ENCODE measurements at places on chromosomes 1 and 21.

GRCh38 chr1:8665833-8666232 is 151.6 kb downstream of the RERE start:
- DNase-seq = no peak

- DNase-seq = no peak
Measured at GRCh38 chr1:192167011-192167410, 8.7 kb downstream of the RGS18 start.

DNA sequence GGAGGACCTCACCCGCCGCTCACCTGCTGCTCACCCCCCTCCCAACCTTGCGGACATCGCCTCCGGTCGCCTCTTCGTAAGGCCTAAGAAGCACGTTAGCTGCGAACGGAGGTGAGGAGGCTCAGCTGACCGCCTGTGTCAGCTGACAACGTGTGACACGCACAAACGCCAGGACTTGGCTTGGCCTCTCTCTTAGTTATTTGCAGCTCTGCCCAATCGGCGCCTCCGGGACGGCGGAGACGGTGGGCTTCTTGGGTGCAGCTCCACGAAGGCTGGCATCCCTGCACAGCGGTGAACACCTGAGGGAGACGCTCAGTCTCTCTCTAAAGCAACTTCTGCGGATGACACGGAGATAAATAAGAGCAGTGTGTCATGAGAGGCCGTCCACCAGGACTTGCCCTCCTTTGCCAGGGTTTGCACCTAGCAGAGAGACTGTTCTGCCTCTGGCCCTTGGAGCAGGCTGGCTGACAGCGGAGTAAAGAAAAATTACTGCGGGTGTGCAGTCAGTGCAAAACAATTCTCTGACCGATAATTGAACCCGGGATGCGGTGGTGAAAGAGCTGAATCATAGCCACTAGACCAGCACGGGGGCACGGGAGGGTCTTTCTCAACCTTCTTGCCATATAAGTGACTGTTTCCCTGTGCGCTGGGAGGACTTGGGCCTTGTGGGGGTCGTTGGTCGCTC is 318.9 kb downstream of the FAM72C start:
- no peak for DNase-seq

DNA sequence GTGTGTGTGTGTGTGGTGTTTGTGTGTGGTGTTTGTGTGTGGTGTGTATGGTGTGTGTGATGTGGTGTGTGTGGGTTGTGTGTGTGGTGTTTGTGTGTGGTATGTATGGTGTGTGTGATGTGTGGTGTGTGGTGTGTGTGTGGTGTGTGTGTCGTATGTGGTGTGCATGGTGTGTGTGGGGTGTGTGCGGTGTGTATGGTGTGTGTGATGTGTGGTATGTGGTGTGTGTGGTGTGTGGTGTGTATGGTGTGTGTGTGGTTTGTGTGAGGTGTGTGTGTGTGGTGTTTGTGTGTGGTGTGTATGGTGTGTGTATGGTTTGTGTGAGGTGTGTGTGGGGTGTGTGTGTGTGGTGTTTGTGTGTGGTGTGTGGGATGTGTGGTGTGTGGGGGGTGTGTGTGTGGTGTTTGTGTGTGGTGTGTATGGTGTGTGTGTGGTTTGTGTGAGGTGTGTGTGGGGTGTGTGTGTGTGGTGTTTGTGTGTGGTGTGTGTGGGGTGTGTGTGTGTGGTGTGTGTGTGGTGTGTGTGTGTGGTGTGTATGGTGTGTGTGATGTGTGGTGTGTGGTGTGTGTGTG is 106.2 kb upstream of the ADAR start:
- no peak for DNase-seq

DNA sequence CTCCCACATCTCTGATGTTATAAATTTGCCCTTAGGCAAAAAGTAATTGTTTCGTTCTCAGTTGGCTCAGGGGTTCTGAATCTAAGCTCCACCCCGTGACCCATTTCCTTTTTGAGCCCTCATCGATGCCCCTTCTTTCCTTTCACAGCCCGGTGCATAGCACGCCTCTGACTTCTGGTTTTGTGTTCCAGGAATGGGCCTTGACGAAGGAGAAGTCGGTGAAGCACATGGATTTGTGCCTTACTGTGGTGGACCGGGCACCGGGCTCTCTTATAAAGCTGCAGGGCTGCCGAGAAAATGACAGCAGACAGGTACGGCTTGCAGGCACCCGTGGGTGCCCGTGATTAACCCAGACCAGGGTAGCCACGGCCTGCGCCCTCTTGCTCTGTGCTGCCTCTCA is 151.9 kb downstream of the PGBD5 start:
- no peak for DNase-seq

GRCh38 chr1:219580009-219580676 is 32.8 kb downstream of the ZC3H11B start:
- no peak for DNase-seq

DNA sequence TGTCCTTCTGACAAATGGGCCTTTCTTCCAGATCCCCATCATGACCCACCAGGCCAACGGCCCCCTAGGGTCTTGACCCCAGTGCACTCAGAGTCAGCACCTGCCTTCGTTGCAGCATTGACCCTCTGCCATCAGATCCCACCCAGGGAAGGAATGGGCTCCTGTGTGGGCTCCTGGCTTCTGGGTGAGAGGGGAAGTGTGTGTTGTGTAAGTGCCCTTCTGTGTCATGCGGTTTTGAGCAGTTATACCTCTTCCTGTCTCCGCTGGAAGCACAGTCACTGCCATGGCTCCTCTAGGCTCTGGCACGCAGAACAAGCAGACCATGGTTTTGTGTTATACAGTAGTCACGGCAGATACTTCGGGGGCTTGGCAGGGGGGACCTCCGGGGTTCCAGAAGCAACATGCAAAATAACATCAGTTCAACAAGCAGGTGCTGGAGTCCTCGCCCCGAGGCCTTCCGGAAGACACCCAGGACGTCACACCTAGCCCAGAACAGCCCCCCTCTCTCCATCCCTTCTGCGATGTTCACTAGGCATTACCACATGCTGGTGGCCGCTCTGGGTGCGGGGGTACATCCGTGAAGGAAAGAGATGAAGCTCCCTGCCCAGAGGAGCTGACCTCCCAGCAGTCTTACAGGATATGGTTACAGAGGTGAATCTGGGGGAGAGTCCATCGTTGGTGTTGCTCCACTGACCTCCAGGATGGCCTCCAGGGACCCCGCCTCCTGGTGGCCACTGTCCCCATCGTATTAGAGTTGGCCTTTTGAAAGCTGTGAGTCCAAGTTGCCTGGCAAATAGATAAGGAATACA is 17.4 kb upstream of the KCNAB2 start:
- no peak for DNase-seq

GRCh38 chr1:157181258-157181657 is 43.1 kb upstream of the ETV3 start:
- no peak for DNase-seq

Measured in T1000 (cell line).